ENCODE measurements at places on chromosomes 13 and 19.
A peak's percentile ranks its signal among the peaks of the same experiment; 100 is the strongest.

DNA sequence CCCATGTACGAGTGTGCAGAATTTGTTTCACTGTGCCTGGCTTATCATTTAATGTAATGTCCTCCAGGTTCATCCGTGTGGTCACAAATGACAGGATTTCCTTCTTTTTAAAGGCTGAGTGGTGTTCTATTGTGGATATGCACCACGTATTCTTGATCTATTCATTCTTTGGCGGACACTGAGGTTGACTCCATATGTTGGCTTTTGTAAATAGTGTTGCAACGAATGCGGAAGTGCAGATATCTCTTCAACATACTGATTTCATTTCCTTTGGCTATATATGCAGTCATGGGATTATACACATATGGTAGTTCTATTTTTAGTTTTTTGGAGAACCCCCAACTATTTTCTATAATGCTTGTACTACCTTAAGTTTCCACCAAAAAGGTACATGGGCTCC, 13.0 kb downstream of the OR7A5 start:
- DNase-seq: no peak

GRCh38 chr13:34748073-34748472, 194.0 kb upstream of the NBEA start:
- no peak for DNase-seq

DNA sequence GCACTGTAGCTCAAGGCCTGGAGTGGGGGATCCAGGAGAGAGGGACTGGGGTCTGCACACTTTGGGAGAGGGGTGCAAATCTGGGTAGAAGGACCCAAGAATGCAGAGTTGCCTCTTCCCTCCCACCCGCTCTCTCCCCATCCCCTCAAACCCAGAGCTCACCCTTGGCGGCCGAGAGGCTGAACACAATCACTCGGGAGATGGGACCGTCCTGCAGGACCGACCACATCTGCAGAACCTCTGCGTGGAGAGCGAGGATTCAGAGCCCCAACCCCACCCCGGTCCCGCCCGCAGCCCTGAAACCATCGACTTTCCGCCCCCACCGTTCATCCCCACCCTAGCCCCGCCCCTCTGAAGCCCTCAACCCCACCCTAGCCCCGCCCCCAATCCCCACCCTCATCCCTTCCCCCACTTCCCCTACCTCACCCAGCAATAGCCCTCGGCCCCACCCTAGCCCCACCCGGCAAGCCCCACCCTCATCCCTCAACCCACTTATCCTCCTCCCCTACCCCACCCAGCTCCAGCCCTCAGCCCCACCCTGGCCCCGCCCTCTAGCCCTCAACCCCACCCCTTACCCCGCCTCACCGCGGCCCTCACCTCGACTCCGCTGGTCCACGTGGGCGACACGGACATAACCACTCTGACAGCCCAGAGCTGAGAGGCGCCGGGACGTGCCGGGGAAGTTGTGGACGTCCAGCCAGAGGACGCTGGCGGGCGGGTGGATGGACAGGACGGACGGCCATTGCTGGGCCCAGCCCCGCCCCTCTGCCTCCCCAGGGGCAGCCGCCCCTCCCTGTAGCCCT, 4.1 kb downstream of the KPTN start:
- DNase-seq: no peak

- DNase-seq: peak; percentile 4
Measured at GRCh38 chr19:16778796-16779411, 50.3 kb upstream of the SIN3B start.

DNA sequence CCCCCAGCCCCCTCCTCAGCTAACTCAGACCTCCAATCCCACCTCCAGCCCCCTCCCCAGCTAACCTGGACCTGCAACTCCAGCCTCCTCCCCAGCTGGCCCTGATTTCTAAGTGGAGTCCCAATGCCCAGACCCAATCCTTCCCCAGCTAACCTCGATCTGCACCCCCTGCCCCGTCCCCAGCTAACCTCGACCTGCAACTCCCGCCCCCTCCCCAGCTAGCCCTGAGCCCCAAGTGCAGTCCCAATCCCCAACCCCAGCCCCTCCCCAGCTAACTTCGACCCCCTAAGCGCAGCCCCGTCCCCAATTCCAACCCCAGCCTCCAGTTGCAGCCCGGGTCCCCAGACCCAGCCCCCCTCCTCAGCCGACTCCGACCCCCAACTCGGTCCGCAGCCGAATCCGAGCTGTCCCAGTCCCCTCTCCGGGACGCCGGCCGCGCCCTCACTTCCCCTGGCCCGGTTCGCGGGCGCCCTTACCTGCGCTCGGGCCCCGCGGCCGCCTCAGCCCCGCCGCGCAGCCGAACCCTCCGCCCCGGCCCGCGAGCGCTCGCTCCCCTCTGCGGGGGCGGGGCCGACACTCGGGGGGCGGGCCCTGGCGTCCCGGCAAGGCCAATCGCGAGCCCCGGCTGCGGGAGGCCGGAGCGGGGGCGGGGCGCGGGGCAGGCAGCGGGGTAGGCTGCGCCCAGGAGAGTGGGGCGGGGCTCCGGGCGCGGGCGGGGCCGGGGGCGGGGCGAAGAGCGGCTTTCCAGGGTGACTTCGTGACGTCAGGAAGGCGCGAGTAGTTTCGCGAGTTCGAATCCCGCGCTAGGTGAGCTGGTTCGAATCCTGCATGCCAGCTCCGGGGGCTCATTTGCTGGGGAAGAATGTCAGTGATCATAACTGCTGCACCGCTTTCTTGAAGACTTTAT, at the start of gene GNG7:
TSS of gene GNG7 (minus strand) at position 525 of the 907 bp plus-strand sequence. CDS start 182,006 bp downstream, outside the sequence.
- DNase-seq: peak; percentile 83

GRCh38 chr13:54206626-54207025, 1178.0 kb downstream of the OLFM4 start:
- DNase-seq: no peak

- DNase-seq: no peak
Measured at GRCh38 chr13:46665633-46666482, 112.9 kb downstream of the LRCH1 start.

- DNase-seq: peak; percentile 14
Measured at GRCh38 chr19:19997656-19998268, 41.5 kb downstream of the ZNF682 start.

DNA sequence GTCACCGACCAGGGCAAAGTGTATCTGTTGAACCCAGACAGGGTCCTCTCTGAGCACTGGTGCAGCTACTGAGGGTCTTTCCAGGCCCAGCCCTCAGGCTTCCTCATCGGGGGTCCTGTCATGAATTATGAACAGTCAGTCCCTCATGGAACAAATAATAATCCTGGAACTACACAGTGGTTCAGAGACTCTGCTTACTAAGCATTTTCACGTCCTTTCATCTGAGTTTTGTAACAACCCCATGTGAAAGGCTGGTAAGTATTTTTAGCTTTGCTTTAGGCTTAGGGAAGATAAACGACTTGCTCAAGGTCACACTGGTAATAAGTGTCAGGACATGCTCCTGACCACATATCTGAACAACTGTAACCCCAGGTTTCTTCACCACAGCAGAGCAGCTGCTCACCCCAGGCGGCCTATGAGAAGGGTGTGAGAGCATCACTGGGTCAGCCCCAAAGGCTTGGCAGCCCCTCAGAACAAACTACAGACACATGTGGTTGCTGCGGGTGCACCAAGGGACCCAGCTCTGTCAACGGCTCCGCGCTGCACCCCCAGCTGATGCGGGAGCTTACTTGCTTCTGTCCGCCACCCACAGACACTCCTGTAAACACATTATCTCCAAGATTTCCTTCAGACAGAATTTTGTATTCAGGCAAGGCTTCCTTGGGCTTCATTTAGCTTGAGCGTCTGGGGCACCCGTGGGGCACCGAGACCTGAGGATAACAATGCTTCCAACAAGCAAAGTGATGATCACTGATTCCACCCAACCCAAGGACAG, 19.4 kb upstream of the GSX1 start:
- DNase-seq: no peak

DNA sequence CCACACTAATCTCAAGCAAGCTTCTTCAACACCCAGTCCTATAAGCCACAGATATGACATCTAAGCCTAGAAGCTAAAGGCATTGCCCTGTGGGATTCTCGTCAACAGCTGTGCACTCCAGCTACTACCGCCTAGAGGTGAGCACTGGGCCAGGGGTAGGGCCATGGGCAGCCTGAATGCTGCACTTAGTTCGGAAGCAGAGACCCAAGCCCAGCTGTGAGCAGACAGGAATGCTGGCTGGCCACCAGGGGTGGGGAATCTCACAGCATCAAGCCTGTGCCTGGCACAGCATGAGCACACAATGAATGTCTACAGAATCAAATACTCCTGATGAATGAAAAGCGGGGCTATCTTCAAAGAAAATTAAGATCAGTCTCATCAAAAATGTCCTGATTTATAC, 167.5 kb upstream of the UBL3 start:
- DNase-seq: no peak

DNA sequence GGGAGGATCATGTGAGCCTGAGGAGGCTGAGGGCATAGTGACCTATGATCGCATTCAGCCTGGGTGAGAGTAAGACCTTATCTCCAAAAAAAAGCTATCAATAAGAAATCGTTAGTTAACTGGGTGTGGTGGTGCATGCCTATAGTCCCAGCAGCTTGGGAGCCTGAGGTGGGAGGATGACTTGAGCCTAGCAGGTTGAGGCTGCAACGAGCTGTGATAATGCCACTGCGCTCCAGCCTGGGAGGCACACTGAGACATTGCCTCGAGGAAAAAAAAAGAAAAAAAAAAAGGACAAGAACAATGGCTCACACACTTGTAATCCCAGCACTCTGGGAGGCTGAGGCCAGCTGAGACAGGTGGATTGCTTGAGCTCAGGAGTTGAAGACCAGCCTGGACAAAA, 16.2 kb downstream of the PSPC1 start:
- DNase-seq: no peak

DNA sequence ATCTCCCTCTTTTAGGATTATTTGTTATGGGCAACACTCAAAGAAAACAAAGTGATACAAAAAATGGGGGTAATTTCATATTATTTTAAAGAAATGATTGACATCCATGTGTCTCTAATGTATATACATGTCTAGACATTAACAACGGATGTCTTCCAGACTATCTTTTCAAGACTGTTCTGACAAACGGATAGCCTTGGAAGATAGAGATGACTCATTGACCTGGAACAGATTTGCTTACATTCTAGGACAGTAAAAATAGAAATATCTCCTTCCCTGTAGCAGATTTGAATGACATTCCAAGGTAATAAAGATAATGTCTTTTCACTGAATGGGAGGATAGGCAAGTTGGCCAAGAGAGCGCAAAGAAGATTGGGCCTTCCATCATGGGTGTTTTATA, 26.2 kb upstream of the SLITRK6 start:
- DNase-seq: no peak

Measured in stimulated activated CD8-positive, alpha-beta memory T cell treated with anti-CD3 and anti-CD28 coated beads, Interleukin-15, amount 100 ng/mL, for 1 hour (primary cell).